ENCODE measurements at places on chromosomes 2 and 18. TPM values are rescaled to one million over a fixed set of nuclear protein-coding genes. Genes with fewer than 3 reads are reported as not detected.

The MARCO gene
- total RNA-seq: not detected

The PTH2R gene
- not detected for total RNA-seq

The GALNT14 gene
- total RNA-seq: 0.20 TPM

The LAMA1 gene
- total RNA-seq: 1.6 TPM

The ANKRD30BL gene
- total RNA-seq: not detected

The PLEK gene
- total RNA-seq: 0.25 TPM

The COL3A1 gene
- 103 TPM for total RNA-seq

The CERKL gene
- total RNA-seq: 2.2 TPM

The MAP2 gene
- 4.0 TPM for total RNA-seq

The CD207 gene
- not detected for total RNA-seq

The CCDC68 gene
- total RNA-seq: 0.30 TPM

The GCA gene
- total RNA-seq: 31.4 TPM

The IL1RL1 gene
- not detected for total RNA-seq

The CD226 gene
- total RNA-seq: 0.10 TPM

The GULP1 gene
- total RNA-seq: 126 TPM

The ACKR3 gene
- total RNA-seq: 2.7 TPM

The FOXD4L1 gene
- total RNA-seq: 0.07 TPM

The CIDEA gene
- total RNA-seq: not detected

The ANXA4 gene
- 9.1 TPM for total RNA-seq

The LOXHD1 gene
- total RNA-seq: not detected

The RNU2-63P gene
- not detected for total RNA-seq

The AKAIN1 gene
- not detected for total RNA-seq

The MOGAT1 gene
- not detected for total RNA-seq

The NDUFS1 gene
- total RNA-seq: 125 TPM

The MC5R gene
- not detected for total RNA-seq

The UNC50 gene
- 67.5 TPM for total RNA-seq

The WDR75 gene
- total RNA-seq: 32.0 TPM

The PPP4R3B gene
- total RNA-seq: 21.2 TPM

The UGT1A4 gene
- total RNA-seq: not detected

The TCF4 gene
- 57.2 TPM for total RNA-seq

The KCNG3 gene
- 0.02 TPM for total RNA-seq

The CELF4 gene
- total RNA-seq: not detected

The GRHL1 gene
- total RNA-seq: 3.2 TPM

The TSGA10 gene
- 4.8 TPM for total RNA-seq

The PJVK gene
- not detected for total RNA-seq

The GYPC gene
- 4.1 TPM for total RNA-seq

The FAM110C gene
- total RNA-seq: not detected

The IRS1 gene
- total RNA-seq: 12.6 TPM

The ASXL3 gene
- not detected for total RNA-seq

The AQP4 gene
- not detected for total RNA-seq

The PSTPIP2 gene
- total RNA-seq: 0.76 TPM

The IL1A gene
- 0.22 TPM for total RNA-seq

The SPDYA gene
- total RNA-seq: 0.12 TPM

The ALPP gene
- total RNA-seq: 0.59 TPM

Measured in M059J (cell line).